Spleen (tissue), 13 donors: ENCODE measurements at places on chromosomes 16 and 17. TPM values are rescaled to one million over a fixed set of nuclear protein-coding genes. Genes with fewer than 3 reads are reported as not detected.

The ATP2A3 gene
- 229 TPM for total RNA-seq

GRCh38 chr16:84446596-84447392 is 57.7 kb downstream of the MEAK7 start:
- peak; percentile 21 for DNase-seq

- no peak for DNase-seq
Measured at GRCh38 chr17:3712811-3713463, 10.8 kb upstream of the HASPIN start.

DNA sequence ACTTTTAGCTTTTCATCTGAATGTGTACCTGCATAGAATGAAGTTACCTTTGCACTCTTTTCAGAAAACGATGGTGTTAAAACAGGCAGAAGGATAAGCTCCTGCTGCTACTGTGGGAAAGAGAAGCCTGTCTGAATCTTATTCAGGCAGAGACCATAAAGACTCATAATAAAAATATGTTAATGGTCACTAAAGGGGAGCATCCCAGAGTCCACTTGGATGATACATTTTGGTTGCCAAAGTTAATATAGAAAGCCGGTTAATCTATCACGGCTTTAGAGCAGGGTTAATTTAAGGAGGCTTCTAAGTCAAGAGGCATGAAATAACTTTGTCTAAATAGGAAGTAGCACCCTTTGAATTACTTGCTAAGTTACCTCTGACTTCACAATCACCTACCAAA is 2.9 kb downstream of the MARCHF10 start:
- no peak for DNase-seq

GRCh38 chr17:78356101-78356713 is 3.7 kb downstream of the SOCS3 start:
- DNase-seq: peak; percentile 94
